ENCODE measurements at places on chromosomes 16 and 17. TPM values are rescaled to one million over a fixed set of nuclear protein-coding genes. Genes with fewer than 3 reads are reported as not detected.
A peak's percentile ranks its signal among the peaks of the same experiment; 100 is the strongest.

Gene OMG
- 0.70 TPM for total RNA-seq

Gene PDIA2
- total RNA-seq = 0.44 TPM

DNA sequence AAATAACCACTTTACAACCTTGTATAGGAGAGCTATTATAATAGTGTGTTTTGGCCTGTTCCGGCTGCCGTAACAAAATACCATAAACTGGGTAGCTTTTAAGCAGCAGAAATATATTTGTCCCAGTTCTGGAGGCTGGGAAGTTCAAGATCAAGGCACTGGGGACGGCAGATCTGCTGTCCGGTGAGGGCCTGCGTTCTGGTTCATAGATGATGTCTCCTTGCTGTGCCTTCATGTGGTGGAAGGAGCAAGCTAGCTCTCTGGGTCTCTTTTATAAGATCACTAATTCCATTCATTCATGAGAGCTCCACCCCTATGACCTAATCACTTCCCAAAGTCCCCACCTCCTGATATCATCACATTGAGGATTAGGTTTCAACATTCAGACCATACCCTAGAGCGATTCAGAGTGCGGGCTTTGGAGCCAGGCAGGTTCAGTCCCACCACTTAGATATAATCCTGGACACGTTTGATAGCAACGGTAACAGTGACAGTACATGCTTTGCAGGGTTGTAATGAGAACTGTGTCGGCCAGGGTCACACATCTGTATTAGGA, 76.2 kb upstream of the ZFHX3 start:
- peaks cover 8% of the 10 kb centered on the region for H3K4me1 ChIP-seq
- H3K4me3 ChIP-seq = no peak overlapping the region
- H3K27me3 ChIP-seq = no peaks in the 10 kb centered on the region
- H3K27ac ChIP-seq = no peak overlapping the region
- H3K36me3 ChIP-seq = no peaks in the 10 kb centered on the region

GRCh38 chr17:34781571-34782108, 179.6 kb downstream of the CCT6B start:
- H3K27ac ChIP-seq = no peak overlapping the region
- H3K4me1 ChIP-seq = peaks cover 7% of the 10 kb centered on the region
- no peak for DNase-seq
- H3K4me3 ChIP-seq = no peak overlapping the region
- H3K36me3 ChIP-seq = peaks cover 6% of the 10 kb centered on the region

GRCh38 chr17:55444471-55445441, 23.1 kb upstream of the MMD start:
- H3K27me3 ChIP-seq = no peaks in the 10 kb centered on the region
- no peak for DNase-seq

DNA sequence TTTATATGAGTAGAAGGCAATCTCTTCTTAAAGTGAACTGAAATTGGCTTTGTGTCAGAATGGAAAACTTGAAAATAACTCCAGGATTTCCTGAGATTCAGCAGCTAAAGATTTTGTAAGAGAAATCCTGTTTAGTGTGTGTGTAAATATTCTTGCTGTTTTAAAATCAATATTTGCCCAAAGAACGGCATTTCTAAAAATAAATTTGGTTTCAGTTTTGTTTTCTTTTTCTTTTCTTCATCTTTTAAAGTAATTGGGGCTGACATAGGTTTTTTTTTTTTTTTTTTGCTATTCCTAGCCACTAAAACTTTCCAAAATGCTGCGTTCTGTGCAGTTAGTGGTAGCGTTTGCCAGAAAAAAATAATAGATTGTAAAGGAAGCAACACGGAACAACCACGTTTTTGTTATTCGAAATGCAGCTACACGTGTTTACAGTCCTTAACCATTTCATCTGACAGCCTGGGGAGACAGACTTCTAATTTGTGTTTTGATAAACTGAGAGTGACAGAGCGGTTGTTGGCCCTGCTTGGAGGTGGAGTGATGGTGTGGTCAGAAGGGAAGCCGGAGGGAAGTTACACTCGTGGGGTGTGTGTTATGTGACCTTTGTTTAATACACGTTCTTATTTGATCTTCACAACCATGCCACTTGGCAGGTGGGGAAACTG, 21.6 kb upstream of the SMPD3 start:
- peak overlapping the region; percentile 96 for H3K4me3 ChIP-seq
- H3K27me3 ChIP-seq = no peaks in the 10 kb centered on the region
- H3K4me1 ChIP-seq = peaks cover 62% of the 10 kb centered on the region

DNA sequence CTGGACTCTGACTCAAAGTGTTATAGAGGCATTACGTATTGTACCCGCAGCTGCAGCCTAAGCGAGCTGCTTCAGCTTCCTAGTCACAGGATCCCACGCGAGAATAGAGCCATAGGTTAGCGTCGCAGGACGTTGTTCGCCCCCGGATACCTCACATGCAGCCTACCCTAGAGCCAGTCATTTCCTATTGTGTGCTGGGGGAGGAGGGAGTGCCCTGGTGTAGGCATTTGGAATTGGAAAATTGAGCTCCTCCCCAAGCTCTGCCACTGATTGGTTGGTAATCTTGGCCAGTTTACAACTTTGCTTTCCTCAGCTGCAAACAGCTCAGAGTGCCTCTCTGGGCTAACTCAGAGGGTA, 530 bp downstream of the NAA60 start:
- H3K4me3 ChIP-seq = peak overlapping the region; percentile 92
- DNase-seq = peak; percentile 27
- peaks cover 26% of the 10 kb centered on the region for H3K36me3 ChIP-seq
- peak overlapping the region; percentile 97 for H3K27ac ChIP-seq
- H3K4me1 ChIP-seq = peaks cover 39% of the 10 kb centered on the region
- no peaks in the 10 kb centered on the region for H3K27me3 ChIP-seq

DNA sequence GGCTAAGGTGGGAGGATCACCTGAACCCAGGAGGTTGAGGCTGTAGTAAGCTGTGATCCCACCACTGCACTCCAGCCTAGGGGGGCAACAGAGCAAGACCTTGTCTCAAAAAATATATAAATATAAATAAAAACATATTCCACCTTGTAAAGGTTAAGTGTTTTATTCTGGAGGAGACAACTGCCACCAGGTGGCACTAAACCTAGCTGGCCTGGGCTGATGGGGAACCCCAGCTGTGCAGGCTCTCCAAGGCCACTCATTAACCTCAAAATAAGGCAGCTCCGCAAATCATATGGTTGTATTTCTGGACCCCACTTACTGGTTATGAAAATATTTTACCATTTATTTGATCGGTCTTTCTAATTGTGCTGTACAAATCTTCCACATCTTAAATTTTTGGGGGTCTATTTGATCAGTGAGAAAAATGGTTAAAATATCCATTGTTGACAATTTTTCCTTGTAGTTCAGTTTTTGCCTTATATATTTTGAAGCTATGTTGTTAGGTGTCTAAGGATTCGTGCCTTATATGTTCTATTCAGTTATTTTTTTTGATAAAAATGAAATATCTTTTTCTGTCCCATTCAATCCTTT, 8.5 kb upstream of the ICAM2 start:
- H3K36me3 ChIP-seq = no peaks in the 10 kb centered on the region
- no peak overlapping the region for H3K4me3 ChIP-seq
- H3K27me3 ChIP-seq = no peaks in the 10 kb centered on the region
